SHP77 treated with DMSO at 0.1 percent for 48 hours (cell line): ENCODE measurements at places on chromosomes 11 and 22.

DNA sequence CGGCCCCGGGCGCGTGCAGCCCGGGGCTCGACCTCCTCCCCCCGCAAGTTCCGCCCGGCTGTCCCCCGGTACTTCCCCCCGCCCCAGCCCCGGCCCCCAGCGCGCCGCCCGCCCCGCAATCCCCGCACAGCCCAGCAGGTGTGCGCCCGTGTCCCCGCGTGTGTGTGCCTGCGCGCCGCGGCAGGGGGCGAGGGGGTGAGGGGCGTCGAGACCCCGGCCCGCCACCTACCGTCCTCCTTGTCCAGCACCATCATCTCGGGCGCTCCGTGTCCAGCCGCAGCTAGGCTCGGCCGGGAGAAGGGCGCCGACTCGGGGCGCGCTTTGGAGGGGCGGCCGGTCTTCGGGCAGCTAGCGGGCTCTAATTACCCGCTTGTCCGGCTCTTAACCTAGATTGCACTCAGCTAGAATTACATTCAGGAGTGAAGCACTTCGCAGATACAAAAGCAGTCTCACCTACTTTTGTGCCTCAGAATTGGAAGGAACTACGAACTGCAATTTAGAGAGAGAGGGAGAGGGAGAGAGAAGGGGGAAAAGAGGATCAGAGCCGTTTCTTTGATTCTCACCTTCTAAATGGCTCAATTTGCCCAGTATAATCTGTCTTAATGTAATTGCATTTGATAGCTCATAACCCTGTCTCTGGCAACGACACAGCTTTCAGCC, 439 bp downstream of the LMO1 start:
- DNase-seq: no peak

- no peak for DNase-seq
Measured at GRCh38 chr22:40243891-40244290, 66.2 kb downstream of the TNRC6B start.

GRCh38 chr22:35380537-35381423, at the start of gene HMOX1:
TSS of gene HMOX1 (plus strand) at chr22:35381096. CDS start at chr22:35381174, 78 bp downstream.
- peak; percentile 66 for DNase-seq

- DNase-seq: no peak
Measured at GRCh38 chr22:44438056-44438455, 60.0 kb downstream of the RTL6 start.

- DNase-seq: no peak
Measured at GRCh38 chr11:12237381-12237784, 127.0 kb downstream of the MICAL2 start.

DNA sequence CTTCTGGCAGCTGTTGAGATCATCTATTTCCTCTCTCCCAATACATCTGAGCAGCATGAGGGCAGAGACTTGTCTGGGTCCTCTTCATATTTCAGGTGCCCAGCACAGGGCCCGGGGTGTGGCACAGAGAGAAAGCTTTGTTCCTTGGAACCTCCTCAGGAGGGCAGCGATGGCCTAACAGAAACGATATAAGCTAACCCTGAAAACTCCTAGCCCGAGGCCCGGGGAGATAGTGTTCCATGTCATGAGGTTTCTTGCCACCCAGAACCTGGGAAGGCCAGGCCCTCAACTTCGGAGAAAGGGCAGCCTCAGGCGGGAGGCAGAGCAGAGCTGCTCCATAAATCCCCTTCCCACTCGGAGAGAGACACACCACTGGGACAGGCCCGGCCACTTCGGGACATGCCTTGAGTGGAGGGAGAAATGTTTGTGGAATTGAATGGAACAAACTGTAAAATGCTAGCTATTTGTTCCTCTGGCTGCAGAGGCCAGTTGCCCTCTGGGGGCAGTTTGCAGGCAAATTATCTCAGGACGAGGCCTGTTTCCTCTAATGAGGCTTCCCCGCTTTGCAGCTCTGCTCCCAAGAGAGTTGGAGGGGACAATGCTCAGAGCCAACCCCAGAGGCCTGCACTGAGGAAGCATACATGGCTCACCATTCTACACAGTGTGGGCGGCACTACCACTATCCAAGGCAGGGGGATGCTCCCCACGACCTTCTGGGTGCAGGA, 11.6 kb downstream of the ARRB1 start:
- no peak for DNase-seq

- DNase-seq: peak; percentile 68
Measured at GRCh38 chr22:35021161-35021560, 44.8 kb upstream of the ISX start.

DNA sequence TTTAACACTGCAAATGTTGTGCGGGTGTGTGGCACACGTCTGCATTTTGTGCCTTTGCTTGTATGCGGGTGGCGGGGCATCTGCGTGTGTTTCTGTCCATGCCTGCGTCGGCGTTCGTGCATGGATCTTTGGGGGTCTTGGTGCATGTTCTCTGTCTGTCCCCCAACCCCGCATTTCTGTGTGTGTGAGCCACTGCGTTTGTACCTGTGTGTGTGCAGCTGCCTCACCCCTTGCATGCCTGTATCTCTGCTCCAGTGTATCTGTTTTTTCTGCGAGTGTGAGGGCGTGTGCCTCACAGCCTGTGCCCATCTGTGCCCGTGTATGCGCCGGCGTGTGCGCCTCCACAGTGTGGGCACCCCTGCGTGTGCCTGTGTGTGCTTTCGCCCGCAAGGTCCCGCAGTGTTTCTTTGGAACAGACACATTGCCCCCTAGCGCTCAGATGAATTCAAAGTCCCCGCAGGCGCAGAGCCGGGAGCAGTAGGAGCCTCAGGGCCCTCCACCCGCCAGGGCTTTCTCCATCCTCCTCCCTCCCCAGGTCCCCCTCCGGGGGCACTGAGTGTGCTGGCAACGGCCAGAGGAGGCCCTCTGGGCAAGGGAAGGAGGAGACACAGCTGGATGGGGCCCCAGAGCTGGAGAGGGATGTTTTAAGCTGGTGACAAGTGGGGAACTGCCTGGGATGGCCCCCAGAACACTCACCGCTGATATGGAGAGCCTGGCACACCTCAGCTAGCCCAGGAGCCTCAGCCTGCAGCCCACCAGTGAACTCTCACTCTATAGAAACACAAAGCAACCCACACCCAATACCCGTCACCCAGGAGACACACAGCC, 3.1 kb upstream of the MN1 start:
- no peak for DNase-seq
